ENCODE measurements at places on chromosomes 1 and 21.

- no peak for DNase-seq
Measured at GRCh38 chr1:54577612-54578011, 29.6 kb downstream of the ACOT11 start.

DNA sequence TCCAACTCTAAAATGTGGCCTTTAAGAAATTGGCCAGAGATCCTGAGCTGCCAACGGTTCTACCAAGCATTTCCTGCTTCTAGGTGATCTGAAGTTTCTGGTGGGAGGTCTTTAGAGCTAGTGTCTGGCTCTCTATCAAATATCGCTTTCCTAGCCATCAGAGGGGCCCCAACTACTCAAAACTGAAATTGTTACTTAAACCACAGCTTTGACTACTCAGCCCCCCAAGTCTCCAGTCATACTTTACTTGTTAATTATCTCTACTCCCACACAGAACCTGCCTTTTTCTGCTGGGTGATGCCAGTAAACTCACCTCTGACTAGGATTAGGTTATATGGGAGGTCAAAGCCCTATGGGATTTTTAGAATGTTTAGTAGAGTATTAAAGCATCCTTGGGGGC, 95.1 kb downstream of the FASLG start:
- DNase-seq = no peak

DNA sequence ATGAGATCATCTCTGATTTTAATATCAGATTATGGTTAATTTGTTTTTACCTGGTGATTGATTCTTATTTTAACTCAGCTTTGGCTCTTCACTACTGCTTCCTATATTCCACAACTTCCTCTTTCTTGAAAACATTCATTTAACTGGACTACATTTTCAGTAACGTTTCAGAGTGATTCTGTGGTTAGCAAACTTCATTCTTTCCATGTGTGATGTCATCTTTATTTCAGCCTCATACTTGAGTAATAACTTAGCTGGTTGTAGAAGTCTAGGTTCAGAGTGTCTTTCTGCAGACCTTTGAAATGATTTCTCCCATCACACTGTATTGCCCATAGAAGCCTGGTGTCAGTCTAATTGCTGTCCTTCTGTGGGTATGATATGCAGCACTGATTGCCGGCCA, 36.0 kb upstream of the SLC35F3 start:
- DNase-seq = no peak

- no peak for DNase-seq
Measured at GRCh38 chr21:36034211-36034913, 26.0 kb downstream of the SETD4 start.

DNA sequence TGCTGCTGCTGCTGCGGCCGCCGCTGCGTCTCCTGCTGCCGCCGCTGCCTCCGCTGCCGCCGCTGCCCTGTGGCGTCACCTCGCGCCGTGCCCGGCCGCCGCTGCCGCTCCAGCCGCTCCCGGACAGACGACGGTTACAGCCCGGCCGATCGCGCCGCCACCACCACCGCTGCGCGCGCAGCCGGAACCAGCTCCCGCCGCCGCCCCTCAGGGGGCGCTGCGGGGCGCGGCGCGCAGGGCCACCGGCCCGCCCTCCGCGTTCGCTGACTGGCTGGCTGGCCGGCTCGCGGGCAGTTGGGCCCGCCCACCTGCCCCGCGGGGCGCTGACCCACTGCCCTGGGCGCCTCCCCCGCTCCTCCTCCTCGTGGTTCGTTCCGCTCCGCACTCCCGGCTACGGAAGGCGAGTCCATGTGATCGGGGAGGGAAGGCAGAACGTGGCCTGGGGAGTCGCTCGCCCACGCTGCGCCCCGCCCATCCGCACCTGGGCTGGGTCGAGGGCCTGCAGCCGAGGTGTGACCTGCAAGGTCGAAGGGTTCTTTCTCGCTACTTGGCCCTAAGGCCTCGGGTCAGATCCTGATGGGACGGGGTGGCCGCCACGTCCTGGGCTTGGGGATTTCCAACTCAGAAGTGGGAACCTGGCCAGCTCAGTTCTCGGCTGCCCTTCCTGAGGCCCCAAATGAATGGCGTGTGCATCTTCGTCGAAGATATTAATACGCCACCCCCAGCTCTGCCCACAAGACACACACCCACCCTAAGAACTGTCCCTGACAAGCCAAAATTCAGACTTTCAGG, at the start of gene PTP4A2:
PTP4A2 (minus strand) TSS at position 185 of the 792 bp plus-strand sequence. CDS start 19,303 bp downstream, outside the sequence.
- peak; percentile 73 for DNase-seq

DNA sequence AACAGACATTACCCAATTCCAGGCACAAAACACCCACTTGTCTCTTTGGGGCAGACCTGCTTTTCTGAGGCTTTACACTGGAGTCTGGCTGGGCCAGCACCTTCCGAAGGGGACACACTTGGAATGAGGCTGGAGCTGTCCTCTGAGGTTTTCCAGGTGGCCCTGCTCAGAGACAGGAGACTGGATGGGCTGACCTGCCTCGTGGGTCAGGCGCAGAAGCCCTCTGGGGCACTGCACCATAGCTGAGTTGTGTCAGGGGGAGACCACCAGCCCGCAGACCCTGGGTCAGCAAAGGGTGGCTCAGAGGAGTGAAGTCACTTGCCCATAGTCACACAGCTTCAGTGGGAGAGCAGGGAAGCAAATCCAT, 1.8 kb downstream of the SH2D5 start:
- DNase-seq = no peak

DNA sequence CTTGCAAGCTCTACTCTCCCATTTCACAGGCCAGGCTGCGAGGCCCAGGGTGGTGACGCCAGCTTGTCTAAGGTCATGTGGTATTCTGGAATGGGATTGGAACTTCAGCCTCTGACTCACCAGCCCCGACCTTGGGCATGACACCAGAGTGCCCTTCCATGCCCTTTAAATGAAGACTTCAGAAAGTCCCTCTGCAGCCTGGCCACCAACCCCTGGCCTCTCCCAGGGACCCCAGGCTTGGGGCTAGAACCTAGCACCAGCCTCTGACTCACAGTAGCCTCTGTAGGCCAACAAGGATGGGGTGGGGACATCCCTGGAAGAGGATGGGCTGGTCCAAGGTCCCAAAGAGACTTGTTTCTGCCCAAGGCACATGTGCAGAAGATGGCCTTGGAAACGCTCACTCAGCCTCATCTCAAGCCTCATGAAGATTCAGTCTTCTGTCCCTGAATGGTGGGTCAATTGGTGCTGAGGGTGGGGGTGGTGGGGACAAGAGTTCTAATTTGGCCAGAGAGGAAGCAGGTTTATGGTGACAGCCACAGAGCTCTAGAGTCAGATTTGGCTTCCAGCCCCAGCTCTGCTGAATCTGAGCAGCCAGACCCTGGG, 36.1 kb upstream of the RUNX3 start:
- no peak for DNase-seq

DNA sequence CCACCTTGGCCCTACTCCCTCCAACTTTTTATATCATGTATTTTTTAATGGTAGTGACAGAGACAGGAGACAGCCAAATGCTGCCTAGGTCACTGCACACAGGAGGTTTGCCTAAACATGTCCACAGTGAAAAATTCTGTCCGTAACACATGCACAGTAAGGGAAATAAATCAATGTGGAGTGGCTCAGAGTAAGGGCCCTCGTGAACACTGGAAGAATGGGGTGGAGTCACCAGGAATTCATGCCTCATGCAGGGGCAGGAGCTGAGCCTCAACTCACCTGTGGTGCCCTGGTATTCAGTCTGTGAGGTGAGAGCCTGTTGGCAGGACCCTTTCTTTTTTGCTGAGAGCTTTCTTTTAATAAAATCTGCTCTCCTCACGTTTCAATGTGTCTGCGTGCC, 289.1 kb downstream of the TGFB2 start:
- DNase-seq = no peak

GRCh38 chr1:13825033-13825432, 125.0 kb downstream of the PRDM2 start:
- DNase-seq = no peak

DNA sequence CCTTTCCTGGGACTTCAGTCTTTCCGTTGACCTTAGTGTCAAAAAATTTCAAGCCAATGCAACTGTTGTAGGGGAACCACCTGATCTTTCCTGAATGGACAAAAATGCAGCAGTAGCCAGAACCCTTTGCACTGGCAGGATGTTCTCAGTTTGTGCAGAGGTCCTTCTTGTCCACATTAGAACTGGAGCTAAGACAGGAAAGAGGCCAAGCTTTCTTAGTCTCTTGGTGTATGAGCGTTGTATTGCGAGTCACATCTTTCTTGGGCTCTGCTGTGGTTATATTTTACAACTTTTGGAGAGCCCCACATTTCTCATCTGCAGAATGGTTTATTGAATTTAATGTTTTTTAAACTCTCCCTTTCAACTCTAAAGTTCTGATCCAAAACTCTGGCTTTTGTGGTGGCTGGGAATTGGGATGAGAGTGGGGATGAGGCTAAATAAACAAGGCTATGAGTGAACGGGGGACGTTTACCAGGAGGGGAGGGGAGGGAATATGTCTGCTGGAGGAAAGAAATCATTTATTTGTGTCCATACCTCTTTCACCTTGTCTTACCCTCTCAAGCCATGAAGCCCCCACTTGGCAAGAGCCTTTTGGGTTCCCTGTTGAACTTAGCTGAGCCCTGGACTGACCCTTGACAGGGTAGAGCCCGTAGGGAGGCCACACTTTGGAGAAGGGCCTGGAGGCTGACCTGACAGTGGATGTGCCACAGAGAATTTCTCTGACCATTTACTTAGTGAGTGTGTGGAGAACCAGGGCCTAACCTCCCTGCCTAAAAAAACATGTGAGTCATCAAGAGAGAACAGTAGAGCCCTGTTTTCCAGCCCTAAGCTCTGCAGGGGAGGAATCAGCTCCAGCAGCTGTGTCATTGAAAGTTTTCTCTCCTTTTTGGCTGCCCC, 586 bp downstream of the CHI3L2 start:
- no peak for DNase-seq

DNA sequence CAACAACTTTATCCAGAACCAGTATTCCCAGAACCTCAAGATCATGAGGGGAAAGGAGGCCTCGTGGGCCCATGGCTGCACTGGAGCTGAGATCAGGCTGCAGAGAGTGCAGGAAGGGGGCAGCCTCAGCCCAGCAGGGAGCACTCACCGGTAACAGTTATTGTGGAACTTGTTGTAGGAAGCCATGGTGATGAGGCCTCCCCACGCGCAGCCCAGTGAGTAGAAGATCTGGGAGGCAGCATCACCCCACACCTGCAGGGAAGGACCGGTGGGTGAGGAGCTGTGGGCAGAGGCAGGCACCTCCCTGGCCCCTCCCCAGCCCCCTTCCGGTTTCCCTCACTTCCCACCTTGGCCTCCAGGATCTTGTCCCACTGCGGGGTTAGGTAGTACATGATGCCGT, 10.8 kb downstream of the CCDC24 start:
- DNase-seq = no peak

DNA sequence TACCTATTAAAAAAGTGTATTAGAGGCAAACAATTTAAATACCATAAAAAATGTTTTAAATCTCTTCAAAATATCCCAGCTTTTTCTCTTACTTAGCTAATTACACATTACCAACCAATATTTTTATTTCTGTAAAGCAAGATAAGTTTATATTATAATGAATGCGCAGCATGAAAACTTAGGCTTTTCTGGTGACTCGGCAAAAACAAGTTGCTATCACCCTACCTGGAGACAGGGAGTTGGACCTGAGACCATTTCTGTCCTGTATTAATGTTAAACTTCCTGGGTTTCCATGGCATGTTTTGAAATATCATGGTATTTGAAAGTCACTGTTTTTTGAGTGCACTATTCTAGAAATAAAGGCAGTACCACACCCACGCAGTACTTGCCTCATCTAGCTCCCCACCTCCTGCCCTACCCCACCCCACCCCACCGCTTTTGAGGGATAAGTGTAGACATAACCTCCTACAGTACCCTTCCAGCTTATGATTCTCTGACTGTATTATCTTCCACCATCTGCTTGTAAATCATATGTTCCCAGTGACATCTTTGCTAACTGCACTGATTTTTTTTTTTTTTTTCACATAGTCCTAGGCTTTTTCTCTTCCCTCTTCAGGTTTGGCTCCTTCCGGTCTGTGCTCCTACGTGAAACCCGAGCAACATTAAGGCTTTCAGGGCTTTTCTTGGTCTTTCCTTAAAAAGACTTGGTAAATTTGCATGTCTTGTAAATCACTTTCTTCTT, 77.5 kb downstream of the PHTF1 start:
- peak; percentile 47 for DNase-seq

DNA sequence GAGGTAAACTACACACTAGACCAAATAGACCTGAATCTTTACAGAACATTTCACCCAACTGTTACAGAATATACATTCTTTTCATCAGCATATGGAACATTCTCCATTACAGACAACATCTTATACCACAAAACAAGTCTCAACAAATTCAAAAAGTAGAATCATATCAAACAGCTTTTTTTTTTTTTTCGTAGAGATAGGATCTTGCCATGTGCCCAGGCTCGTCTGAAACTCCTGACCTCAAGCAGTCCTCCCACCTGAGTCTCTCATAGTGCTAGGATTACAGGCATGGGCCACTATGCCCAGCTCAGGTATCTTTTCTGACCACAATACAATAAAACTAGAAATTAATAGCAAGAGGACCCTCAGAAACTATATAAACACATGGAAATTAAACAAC, 36.5 kb downstream of the HSF2BP start:
- DNase-seq = no peak

DNA sequence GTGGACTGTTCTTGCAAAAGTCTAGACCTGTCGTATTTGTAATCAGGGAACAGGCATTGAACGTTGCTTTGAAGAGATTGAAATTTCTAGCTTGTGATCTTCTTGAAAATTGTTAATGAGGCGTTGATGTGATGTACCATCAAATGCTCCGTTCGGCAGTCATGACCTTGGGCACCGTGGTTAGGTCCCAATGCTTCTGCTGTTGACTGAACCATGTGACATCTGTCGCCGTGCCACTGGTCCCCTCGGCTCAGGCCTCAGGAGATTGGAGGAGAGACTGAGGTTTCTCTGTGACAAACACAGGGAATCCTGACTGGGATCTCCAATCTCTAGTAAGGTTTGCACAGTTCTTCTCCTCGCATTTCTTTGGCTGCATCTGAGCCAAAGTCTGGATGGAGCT, 18.1 kb upstream of the KCNAB2 start:
- no peak for DNase-seq

DNA sequence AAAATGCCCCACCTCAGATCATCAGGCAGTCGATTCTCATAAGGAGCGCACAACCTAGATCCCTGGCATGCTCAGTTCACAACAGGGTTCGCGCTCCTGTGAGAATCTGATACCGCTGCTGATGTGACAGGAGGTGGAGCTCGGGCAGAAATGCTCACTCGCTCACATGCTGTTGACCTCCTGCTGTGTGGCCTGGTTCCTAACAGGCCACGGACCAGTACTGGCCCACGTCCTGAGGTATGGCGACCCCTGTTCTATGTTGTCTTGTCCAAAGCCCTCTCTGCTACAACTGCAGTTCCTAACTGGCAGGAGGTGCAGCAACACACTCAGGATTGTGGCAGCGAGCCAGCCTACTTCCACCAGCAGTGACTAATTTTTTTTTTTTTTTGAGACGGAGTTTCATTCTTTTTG, 70.6 kb downstream of the CLSTN1 start:
- no peak for DNase-seq

GRCh38 chr1:215402147-215402546, 165.0 kb upstream of the KCTD3 start:
- DNase-seq = no peak

- no peak for DNase-seq
Measured at GRCh38 chr1:29218223-29218622, 12.5 kb downstream of the MECR start.

Measured in NCI-H524 (cell line).